ENCODE measurements at places on chromosomes 12 and 14. TPM values are rescaled to one million over a fixed set of nuclear protein-coding genes. Genes with fewer than 3 reads are reported as not detected.

- DNase-seq = peak; percentile 6
These were observed 123.5 kb downstream of the CAPZA3 start for GRCh38 chr12:18861287-18861858.

- no peak for DNase-seq
These were observed 953.6 kb downstream of the SLC6A15 start for GRCh38 chr12:83958997-83959396.

GRCh38 chr14:21070083-21070609 lies at the start of gene ARHGEF40:
ARHGEF40 (plus strand) TSS chr14:21070304; CDS start chr14:21070397, 93 bp downstream.
- DNase-seq = peak; percentile 78

- peak; percentile 11 for DNase-seq
These were observed 291.8 kb upstream of the G2E3 start for GRCh38 chr14:30267141-30267540.

- peak; percentile 66 for DNase-seq
These were observed 14.4 kb downstream of the EML1 start for GRCh38 chr14:99807413-99808153.

DNA sequence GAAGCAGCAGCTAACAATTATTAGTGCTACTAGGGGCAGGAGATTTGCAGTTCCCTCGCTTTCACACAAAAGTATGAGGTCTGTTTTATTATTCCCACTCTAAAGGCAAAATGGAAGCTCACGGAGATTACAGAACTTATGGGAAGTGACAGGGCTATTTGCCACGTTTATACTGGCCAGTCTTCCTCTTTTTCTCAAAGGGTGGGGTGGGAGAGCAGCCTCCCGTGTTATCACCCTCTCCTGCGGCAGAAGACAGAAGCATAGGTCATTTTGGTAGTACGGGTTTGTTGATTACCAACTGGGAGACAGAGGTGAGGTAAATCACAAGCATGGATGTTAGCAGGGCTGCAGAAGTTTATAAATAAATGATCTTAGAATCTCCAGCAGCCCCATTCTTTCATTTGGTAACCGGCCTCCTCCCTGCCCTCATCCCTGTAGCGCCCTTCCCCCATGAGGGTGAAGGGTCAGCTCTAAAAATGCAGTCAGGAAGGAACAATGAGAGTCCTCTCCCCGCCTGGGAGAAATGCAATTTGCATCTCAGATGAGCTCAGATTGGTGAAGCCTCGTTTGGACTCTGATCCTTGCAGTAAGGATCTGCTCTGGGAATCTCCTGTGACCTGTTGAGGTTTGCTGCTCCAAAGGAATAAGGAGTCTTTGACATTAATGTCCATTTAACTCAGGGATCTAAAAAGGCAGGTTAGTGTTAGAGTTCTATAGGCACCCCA lies 44.7 kb upstream of the SINHCAF start:
- DNase-seq = no peak

- no peak for DNase-seq
These were observed 1.2 kb upstream of the DCAF11 start for GRCh38 chr14:24113379-24113800.

- no peak for DNase-seq
These were observed 22.8 kb downstream of the EXOC5 start for GRCh38 chr14:57245941-57246340.

Gene LRRC9
- total RNA-seq = not detected

Gene EMP1
- total RNA-seq = 250 TPM

Gene CCDC91
- 40.8 TPM for total RNA-seq

Gene DMAC2L
- total RNA-seq = 33.3 TPM

Gene TRAF3
- total RNA-seq = 41.9 TPM

Measured in Daoy (cell line).